Thyroid gland (tissue), 4 donors: ENCODE measurements at places on chromosomes 5 and 9.

GRCh38 chr9:128152133-128153059 lies 3.1 kb downstream of the LCN2 start:
- DNase-seq = no peak

GRCh38 chr5:68714810-68715209 lies 379.0 kb upstream of the SLC30A5 start:
- no peak for DNase-seq

DNA sequence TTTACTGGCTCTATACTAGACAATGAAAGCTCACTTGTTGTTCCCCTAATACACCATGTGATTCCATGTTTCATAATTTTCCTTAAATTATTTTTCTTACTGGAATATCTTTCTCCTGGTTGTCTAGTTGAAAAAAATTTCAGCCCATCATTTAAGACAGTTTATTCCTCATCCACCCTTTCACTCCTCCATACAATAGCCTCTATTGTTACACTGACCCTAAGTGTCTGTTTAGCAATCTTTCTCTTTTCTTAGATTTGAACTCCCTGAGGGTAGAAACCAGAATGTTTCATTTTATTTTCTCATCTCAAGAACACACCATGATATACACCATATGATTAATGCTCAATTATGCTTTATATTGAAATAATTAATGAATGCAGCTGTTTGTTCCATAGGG lies 413.4 kb upstream of the ITGA1 start:
- no peak for DNase-seq

DNA sequence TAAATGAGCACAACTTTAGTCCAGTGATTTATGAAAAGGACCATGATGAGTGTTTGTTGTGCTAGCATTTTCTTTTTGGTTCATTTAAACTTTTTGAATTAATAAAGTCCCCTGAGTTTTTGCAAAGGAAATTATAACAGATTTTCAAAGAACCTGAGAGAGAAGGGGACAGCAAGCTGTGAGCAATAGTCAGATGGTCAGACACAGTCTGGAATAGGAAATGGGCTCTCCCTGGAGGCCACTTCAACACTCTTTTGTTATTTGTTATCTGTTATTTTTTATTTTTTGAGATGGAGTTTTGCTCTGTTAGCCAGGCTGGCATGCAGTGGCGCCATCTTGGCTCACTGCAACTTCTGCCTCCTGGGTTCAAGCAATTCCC lies 171.1 kb downstream of the ARHGEF28 start:
- no peak for DNase-seq

DNA sequence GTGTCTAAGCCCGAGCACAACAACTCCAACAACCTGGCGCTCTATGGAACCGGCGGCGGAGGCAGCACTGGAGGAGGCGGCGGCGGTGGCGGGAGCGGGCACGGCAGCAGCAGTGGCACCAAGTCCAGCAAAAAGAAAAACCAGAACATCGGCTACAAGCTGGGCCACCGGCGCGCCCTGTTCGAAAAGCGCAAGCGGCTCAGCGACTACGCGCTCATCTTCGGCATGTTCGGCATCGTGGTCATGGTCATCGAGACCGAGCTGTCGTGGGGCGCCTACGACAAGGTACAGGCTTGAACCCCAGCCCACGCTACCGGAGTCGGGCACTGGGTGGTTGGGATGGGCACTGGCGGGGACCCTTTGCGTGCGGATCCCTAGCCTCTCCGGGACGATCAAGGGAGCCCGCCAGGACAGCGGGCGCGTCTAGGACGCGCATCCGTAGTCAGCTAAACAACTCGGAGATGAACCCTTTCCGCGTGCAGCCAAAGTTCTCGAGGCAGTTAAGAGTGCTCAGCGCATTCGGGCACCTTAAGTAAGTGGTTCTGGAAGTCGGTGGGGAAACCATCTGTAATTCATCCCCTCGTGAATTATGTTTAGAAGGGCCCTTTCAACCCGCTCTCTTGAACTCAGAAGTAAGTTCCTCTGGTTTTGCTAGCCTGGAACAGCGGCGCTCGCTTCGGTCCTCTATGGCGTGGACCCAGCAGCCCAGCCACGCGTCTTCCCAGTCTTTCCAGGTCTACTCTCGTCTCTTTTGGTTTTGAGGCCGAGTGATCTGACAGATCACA lies 1.3 kb downstream of the KCNN2 start:
- no peak for DNase-seq

DNA sequence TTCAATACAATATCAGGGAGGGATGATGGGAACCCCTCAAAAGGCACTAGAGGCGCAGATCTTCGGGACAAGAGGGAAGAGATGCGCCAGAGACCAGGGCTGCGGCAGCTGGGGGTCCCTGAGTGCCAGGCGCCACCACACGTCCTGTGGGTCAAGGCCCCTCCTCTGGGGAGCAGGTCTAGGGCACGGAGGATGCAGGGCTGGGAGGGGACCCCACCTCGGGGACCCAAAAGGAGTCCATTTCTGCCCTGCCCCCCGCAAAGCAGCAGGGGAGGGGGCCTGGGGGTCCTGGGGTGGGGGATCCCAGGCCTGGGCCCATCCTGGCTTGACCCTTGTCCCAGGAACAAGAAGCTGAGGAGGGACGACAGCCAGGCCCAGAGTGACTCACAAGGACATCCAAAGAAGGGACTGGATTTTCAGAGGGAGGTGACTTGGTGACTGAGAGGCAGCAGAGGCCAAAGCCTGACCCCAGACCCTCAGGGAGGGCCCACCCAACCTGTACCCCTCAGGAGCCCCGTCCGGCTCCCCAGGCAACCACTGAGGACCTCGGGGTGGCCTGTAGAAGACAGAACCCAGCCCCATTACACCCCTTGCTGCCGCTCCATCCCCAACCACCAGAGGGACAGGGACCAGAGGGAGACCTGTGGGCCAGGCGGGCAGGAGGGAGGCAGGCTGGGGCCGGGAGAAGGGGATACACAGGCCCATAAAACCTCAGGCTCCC lies 54.2 kb downstream of the LRSAM1 start:
- DNase-seq = no peak

GRCh38 chr9:28624771-28625170 lies 1051.5 kb upstream of the C9orf72 start:
- no peak for DNase-seq
